IMR-90 (cell line): ENCODE measurements at places on chromosomes 4 and X. TPM values are rescaled to one million over a fixed set of nuclear protein-coding genes. Genes with fewer than 3 reads are reported as not detected.

ADH6 gene
- total RNA-seq = not detected in 2 replicates

- H3K27me3 ChIP-seq = peaks cover 3% of the 10 kb centered on the region
- peak; percentile 22 for DNase-seq
- no peak overlapping the region for H3K4me3 ChIP-seq
- no peaks in the 10 kb centered on the region for H3K36me3 ChIP-seq
Measured at GRCh38 chr4:6548201-6548881, 26.6 kb upstream of the MAN2B2 start.

GRCh38 chrX:47080215-47080914, 2.1 kb downstream of the RGN start:
- peaks cover 19% of the 10 kb centered on the region for H3K27me3 ChIP-seq
- H3K4me1 ChIP-seq = no peaks in the 10 kb centered on the region
- no peak for DNase-seq
- H3K36me3 ChIP-seq = no peaks in the 10 kb centered on the region
- H3K4me3 ChIP-seq = no peak overlapping the region

GRCh38 chrX:70033348-70034051, 16.2 kb downstream of the AWAT2 start:
- no peaks in the 10 kb centered on the region for H3K36me3 ChIP-seq
- no peak overlapping the region for H3K27ac ChIP-seq
- H3K27me3 ChIP-seq = peaks cover 9% of the 10 kb centered on the region
- H3K4me3 ChIP-seq = no peak overlapping the region
- peak; percentile 21 for DNase-seq

GRCh38 chrX:150762258-150763165, 69.3 kb downstream of the MTMR1 start:
- H3K27me3 ChIP-seq = no peaks in the 10 kb centered on the region
- no peak for DNase-seq
- H3K4me1 ChIP-seq = peaks cover 9% of the 10 kb centered on the region
- peaks cover 2% of the 10 kb centered on the region for H3K36me3 ChIP-seq
- no peak overlapping the region for H3K27ac ChIP-seq

DNA sequence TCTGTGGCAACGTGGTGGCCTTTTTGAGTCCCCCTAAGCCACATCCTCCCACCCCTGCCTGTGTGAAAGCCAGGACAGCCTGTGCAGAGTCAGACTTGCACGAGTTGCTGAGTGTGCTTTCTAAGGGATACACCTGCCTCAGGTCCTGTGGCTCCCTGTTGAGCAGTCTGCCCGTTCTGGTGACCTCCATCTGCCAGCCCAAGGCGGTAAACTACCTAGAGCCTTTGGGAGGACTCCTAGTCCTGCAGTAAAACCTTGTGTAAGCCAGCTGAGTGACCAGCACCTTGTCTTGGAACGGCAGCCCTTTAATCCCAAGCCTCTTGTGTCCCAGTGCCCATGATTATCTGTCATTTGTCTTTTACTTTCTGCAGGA, 69.3 kb downstream of the NBDY start:
- H3K27me3 ChIP-seq = peaks cover 3% of the 10 kb centered on the region; the same call in 1 of the 2 replicates
- no peaks in the 10 kb centered on the region for H3K4me1 ChIP-seq
- no peaks in the 10 kb centered on the region for H3K36me3 ChIP-seq
- no peak overlapping the region for H3K27ac ChIP-seq
- DNase-seq = no peak

DIAPH2 gene
- total RNA-seq = 19.9 and 27.5 TPM in 2 replicates

DNA sequence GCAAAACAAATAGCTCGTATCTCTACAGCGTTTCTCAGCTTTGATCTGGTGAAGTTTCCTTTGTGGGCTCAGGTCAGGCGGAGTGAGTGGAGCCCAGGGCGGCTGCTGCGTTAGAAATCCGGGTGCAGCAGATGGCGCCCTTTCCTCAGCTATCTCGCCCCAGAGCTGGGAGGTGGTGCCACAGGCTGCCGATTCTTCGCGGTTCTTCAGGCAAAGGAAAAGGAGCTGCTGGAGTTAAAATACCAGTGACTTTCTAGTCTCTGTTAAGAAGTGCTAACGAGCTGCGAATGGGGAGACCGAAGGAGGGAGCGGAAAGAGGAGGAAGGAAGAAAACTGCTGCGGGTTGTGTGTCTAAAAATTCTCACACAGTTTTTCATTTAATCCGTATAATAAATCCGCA, 114.6 kb downstream of the CPE start:
- DNase-seq = peak; percentile 38
- no peaks in the 10 kb centered on the region for H3K4me1 ChIP-seq
- no peak overlapping the region for H3K4me3 ChIP-seq
- H3K36me3 ChIP-seq = no peaks in the 10 kb centered on the region
- H3K27me3 ChIP-seq = no peaks in the 10 kb centered on the region
- H3K27ac ChIP-seq = no peak overlapping the region

SPANXD gene
- not detected in 2 replicates for total RNA-seq

GRCh38 chrX:132594129-132594528, 105.3 kb upstream of the MBNL3 start:
- H3K36me3 ChIP-seq = no peaks in the 10 kb centered on the region
- H3K4me1 ChIP-seq = no peaks in the 10 kb centered on the region
- peaks cover 2% of the 10 kb centered on the region; the same call in 1 of the 2 replicates for H3K27me3 ChIP-seq
- no peak overlapping the region for H3K4me3 ChIP-seq
- no peak overlapping the region for H3K27ac ChIP-seq
